Activated naive CD4-positive, alpha-beta T cell treated with Interleukin-2 at 50 U/mL for 16 hours (primary cell): ENCODE measurements at places on chromosomes 6 and 20.

- DNase-seq: no peak
Measured at GRCh38 chr20:44962483-44962882, 2.3 kb upstream of the TOMM34 start.

DNA sequence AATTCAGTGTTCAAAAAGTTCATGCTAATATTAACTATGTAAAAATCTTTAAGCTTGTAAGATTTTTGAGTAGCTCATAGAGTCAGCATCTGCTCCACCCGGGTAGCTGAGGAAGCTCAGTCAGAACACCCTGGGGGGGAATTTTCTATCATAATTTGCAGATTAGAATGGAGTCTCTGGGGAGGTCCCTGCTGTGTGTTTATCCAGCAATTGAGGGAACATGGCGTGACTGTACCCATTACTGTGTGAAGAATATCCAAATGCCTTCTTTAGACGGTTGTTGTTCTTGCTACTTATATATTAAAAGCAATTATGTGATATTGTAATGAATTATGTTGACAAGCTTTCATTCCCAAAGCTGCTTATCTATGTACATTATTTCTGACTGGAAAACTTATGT is 64.8 kb downstream of the AIG1 start:
- no peak for DNase-seq

- no peak for DNase-seq
Measured at GRCh38 chr6:44935693-44936300, 392.3 kb upstream of the RUNX2 start.

GRCh38 chr20:32350421-32350820 is 7.7 kb upstream of the ASXL1 start:
- no peak for DNase-seq

GRCh38 chr20:57435498-57436222 is 44.5 kb downstream of the RBM38 start:
- peak; percentile 23 for DNase-seq

DNA sequence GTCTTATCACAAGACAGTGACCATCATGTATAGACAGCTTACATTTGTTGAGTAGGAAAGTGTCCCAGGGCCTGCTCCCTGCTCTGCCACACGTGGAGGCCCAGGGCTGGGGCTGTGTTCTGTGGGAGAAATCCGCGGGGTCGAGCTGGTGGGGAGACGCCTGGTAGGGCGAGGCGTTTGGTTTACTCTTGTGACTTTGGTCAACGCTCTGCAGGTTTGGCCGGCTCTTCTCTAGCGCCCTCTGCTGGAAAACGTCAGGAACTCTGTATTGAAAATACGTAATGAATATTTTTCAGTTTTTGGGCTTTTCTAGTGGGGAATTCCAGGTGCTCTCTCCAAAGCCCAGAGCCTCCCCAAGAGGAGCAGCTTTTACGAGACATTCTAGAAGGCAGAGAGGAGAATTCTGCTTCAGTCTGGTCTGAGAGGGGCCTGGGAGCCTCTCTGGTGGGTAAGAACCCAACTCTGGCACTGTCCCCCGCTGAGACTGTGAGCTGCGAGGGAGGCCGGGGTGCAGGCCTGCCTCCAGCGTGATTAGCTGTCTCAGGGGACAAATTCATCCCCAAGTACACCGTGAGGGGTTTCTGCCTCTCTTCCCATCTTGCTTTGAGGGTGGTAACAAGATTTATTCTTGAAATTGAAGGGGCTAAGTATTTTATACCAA is 112.6 kb upstream of the RALGAPA2 start:
- peak; percentile 29 for DNase-seq

DNA sequence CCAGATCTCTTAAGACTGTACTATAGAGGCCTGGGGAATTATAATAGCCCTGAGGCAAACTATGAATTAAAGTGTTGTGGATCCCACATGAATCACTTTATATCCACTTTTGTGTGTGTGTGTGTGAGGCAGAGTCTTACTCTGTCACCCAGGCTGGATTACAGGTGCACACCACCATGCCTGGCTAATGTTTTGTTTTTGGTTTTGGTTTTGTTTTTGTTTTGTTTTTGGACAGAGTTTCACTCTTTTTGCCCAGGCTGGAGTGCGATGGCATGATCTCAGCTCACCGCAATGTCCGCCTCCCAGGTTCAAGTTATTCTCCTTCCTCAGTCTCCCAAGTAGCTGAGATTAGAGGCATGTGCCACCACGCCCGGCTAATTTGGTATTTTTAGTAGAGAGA is 32.2 kb upstream of the MICB start:
- no peak for DNase-seq

GRCh38 chr6:7119272-7119801 is 11.6 kb downstream of the RREB1 start:
- DNase-seq: no peak

- no peak for DNase-seq
Measured at GRCh38 chr20:39342463-39342862, 380.3 kb downstream of the DHX35 start.

DNA sequence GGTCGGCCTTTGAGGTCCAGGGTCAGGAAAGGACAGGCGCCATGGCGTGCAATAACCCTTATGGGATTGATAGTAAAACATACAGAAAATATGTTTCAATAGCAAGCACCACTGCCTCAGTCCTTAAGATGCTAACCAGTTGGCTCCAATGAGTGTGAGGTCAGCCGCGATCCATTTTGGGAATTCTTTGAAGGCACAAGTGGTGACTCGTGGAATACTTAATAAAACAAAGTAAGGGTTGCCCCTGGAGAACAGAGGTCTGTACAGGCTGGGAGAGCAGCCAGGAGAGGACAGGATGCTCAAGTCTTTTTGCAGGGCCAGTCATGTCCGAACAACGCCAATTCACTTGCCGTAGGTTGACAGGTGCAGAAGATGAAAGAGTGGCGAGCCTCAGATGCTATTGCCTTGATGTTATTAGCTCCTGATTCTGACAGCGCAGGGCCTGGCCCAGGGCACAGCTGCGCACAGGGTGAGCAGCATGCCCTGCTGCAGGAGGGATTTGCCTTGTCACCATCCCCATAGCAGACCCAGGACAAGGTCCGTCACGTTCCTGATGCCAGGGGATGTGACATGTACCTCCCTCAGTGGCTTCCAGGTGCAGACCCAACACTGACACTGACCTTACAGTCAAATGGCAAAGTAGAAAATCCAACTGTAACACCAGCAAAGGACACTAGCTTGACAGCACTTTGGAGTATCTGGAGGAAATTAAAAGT is 21.8 kb downstream of the SYNDIG1 start:
- no peak for DNase-seq

GRCh38 chr6:76940191-76940590 is 523.1 kb downstream of the HTR1B start:
- no peak for DNase-seq

- DNase-seq: no peak
Measured at GRCh38 chr6:46414398-46414797, 76.9 kb downstream of the RCAN2 start.

GRCh38 chr20:58554541-58554940 is 39.3 kb upstream of the APCDD1L start:
- no peak for DNase-seq

DNA sequence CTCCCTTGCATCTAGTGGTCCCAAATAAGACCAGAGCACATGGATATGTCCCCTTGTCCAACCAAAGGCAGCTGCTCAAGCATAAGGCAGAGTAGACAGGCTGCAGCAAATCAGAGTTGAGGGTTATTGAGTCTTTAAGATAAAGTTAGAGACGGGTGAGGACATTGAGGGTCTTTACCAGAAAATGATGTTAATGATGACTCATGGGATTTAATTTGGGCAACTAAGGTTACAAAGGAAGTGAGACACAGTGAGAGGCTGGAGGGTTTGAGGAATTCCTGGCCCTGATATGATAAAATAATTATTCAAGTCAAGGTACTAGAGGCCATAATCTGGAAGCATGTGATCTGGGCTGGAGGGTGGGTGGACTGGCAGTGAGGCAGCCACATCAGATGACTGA is 133.6 kb downstream of the ALDH8A1 start:
- DNase-seq: no peak

DNA sequence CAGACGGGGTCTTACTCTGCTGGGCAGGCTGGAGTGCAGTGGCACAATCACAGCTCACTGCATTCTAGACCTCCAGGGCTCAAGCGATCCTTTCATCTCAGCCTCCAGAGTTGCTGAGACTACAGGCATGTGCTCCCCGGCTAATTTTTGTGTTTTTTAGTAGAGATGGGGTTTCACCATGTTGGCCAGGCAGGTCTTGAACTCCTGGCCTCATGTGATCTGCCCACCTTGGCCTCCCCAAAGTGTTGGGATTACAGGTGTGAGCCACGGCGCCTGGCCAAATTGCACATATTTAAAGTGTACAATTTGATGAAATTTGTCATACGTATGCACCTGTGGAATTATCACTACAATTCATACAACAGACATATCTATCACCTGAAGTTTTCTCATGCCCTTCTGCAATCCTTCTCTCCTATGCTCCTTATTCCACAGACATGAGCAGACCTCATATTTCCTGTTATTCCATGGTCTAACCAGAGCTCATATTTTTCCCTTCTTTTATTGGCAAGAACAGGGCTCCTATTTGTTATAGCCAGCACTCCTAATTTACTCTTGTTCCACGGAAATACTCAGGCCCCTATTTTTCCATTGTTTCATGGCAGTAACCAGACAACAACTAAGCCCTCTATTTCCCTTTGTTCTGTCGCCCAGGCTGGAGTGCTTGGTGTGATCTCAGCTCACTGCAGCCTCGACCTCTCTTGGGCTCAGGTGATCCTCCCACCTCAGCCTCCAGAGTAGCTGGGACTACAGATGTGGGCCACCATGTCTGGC is 2.2 kb upstream of the CSTL1 start:
- no peak for DNase-seq

DNA sequence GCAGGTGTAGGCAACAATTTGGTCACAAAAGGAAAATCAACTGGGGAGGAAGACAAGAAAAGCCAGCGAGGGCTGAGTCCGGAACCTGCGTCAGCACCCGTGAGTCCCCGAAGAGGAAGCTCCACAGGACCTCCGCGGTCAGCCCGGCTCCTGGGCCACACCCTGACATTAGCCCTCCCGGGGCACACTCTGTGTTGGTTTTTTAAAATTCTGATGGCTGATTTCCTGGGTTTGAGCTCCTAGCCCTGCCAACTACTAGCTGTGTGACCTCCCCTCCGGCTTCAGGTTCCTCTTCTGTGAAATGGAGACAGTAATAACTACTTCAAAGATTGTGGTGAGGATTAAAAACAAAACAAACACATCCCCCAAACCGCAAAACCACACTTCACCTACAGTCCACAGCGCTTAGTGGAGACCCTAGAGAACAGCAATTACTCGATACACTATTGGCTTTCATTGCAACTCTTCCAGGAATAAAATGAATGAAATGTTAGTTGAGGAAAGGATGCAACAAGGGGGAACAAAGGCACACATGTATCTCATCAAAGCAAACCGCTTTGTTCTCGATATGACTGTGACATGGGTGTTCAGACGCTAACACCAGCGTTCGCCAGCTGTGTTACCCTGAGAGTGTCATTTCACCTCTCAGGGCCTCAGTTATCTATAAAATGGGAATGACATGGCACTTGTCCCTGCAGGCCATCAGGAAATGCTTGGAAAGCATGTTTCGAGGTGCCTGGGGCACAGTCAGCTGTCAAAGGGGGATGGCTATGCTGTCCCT is 985 bp downstream of the ZBP1 start:
- DNase-seq: peak; percentile 68

- no peak for DNase-seq
Measured at GRCh38 chr20:13839421-13840092, 54.7 kb downstream of the NDUFAF5 start.

- DNase-seq: no peak
Measured at GRCh38 chr6:53797304-53797703, 2.5 kb downstream of the LRRC1 start.

DNA sequence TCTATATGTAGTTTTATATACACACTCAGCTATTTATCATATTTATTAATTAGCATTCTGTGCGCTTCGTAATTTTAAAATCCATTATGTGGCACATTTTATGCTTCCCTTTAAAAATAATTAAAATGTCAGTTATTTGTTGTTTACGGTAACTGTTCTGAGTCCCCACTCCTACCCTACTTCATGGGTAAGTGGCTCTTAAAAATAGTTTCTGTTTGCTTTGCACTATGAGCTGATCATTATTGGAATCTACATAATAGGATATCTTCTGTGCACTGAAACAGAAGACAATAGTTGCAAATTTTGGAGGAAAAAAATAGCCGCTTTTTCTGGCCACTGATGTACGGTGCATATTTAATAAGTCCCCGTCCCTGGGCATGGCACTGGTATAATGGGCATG is 25.2 kb downstream of the LCA5 start:
- DNase-seq: no peak

DNA sequence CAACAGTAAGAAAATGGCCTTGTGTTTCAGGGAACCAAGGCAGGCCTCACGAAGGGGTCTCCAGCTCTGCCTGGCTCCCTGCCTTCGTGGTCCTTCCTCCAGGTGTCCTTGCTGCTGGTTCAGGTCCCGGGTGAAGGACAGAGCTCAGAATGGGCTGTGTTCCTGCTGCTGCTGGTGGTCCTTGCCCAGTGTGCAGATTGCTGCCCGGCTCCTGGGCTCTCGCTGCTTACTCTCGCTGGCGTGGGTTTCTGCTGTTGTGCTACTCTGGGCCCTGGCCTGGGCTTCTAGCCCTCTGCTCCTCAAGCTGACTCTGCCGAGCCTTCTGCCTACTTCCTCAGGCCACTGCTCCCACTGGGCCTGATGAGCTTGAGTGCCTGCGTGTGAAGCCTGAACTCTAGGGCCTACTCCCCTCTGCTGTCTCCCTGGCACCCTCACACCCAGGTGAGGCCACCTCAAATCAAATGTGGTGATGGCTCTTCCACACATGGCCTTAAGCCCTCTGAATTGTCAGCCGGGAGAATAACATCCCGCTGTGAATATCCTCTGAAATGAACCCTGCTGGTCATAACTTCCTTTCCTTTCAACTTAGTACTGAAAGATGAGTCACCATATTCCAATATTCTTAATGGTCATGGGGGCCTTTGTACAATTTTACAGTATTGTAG is 171.6 kb downstream of the FOXC1 start:
- no peak for DNase-seq
